Stimulated activated CD4-positive, alpha-beta T cell treated with anti-CD3 and anti-CD28 coated beads, Interleukin-15, amount 100 ng/mL, for 1 hour (primary cell): ENCODE measurements at places on chromosomes 11 and 22.

DNA sequence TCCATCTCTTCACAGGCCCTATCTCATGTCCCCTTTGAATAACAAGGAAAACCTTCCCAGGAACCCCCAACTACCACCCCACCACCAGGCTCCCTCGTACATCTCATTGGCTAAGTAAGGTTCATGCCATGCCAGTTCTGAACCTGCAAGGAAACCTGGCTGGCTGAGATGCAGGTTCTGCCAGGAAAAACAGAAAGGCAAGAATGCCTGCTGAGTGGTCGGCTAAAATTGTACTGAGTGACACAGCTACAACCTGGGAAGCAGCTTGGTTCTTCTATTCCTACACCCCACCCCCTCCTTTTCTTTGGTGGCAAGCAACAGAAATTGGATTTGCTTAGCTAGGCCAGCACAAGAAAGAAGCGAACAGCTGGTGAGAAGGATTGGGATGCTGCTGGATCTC is 36.1 kb upstream of the TSPAN18 start:
- no peak for DNase-seq

DNA sequence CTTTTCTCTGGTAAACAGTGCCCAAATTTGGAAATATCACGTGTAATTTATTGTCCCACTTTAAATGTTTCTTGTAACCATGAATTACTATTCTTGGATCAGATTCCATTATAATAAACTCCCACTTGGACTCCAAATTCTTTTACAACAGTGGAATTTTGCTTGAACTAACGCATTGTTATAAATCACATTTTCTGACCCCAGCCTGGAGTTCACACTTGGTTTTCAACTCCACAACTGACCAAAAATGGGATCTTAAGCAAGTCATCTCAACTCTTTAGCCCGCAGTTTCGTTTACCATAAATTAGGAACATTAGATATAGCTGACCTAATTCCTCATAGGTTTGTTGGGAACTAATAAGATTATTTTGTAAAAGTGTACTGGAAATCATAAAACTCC is 336.8 kb upstream of the NCAM1 start:
- DNase-seq = no peak

DNA sequence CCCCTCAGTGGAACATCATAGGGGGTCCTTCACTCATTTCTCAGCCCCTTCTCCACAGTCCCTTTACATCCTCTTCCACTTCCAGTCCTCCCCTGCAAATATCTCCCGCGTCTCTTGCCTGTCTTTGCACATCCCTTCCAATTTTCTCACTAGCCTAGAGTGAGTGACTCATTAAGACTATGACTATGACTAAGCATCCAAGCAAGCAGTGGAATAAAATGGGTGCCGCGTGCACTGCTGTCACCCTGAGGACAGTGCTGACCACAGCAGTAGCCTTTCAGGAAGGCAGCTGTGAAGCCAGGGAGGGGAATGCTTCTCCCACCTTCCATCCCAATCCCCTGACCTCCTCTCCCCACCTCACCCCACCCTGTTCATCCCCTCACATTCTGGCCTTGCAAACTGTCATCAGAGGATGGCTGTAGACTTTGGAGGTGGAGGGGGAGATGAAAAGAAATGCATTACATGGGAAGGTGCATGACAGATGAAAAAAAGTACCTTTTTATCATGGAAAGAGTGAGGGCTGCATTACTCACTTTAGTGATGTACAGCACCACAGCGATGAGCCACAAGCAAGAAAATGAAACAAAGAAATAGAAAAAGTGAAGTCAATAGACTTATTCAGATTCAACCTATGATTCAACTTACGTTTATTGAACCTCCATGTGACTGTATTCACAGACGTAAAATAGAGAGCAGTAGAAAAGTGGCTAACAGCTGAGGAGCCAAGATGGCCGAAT is 948.2 kb downstream of the NTM start:
- no peak for DNase-seq

DNA sequence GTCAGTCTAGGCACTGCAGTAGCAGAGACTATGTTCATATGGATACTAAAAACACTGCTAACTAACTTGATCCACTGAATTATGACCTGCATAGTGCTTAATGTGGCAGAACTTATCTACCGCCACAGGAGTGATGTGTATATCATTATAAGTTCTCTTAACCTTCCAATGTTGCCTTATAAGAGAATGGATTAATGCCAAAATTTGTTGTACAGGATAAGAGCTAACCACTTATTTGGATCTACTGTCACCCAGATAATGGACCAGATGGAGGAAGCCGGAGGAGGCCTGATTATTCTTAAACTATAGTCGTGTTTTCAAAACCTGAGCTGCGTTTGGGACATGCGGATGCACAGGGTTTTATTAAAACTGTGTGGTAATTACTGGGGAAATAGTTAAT is 1.9 kb upstream of the OR51B4 start:
- DNase-seq = no peak

GRCh38 chr11:128616161-128616560 is 28.8 kb upstream of the ETS1 start:
- DNase-seq = no peak

DNA sequence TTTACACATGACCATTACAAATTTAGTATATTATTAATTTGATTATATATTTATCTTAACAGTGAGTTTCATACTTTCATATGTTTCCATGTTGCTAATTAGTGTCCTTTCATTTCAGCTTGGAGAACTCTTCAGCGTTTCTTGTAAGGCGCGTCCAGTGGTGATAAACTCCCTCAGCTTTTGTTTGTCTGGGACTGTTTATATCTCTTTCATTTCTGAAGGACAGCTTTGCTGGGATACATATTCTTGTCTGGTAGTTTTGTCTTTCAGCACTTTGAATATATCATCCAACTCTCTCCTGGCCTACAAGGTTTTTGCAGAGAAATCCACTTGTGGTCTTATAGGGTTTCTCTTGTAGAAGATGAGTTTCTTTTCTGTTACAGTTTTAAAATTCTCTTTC is 12.4 kb downstream of the BIRC2 start:
- DNase-seq = no peak

GRCh38 chr11:39910087-39910486 is 1549.4 kb downstream of the LRRC4C start:
- no peak for DNase-seq

- DNase-seq = no peak
Observed at GRCh38 chr11:18986744-18987143, 47.5 kb upstream of the MRGPRX1 start.
